ENCODE measurements at places on chromosomes 1 and 21. TPM values are rescaled to one million over a fixed set of nuclear protein-coding genes. Genes with fewer than 3 reads are reported as not detected.

IVL gene
- not detected for polyA plus RNA-seq

OXCT2 gene
- polyA plus RNA-seq, result not detected

RHD gene
- 0.29 TPM for polyA plus RNA-seq

ERICH3 gene
- polyA plus RNA-seq, result not detected

OPTC gene
- polyA plus RNA-seq, result not detected

SLC1A7 gene
- not detected for polyA plus RNA-seq

CFHR5 gene
- polyA plus RNA-seq, result not detected
